Aorta (tissue), 5 donors: ENCODE measurements at places on chromosomes 13 and 19. TPM values are rescaled to one million over a fixed set of nuclear protein-coding genes. Genes with fewer than 3 reads are reported as not detected.

GRCh38 chr13:98598043-98598442 is 21.1 kb upstream of the STK24 start:
- no peak overlapping the region for H3K4me3 ChIP-seq
- H3K27me3 ChIP-seq, result no peaks in the 10 kb centered on the region
- no peaks in the 10 kb centered on the region for H3K4me1 ChIP-seq
- DNase-seq, result no peak
- no peak overlapping the region for H3K27ac ChIP-seq

Gene DAND5
- 0.13 TPM for polyA plus RNA-seq

GRCh38 chr13:79389026-79389425 is 17.0 kb downstream of the RBM26 start:
- no peak for DNase-seq
- H3K4me1 ChIP-seq, result no peaks in the 10 kb centered on the region
- H3K27ac ChIP-seq, result no peak overlapping the region

GRCh38 chr19:10747674-10748073 is 29.8 kb downstream of the DNM2 start:
- H3K27me3 ChIP-seq, result no peaks in the 10 kb centered on the region
- no peak for DNase-seq
- H3K4me3 ChIP-seq, result no peak overlapping the region
- no peak overlapping the region for H3K27ac ChIP-seq
- no peaks in the 10 kb centered on the region for H3K4me1 ChIP-seq
- H3K36me3 ChIP-seq, result no peaks in the 10 kb centered on the region

DNA sequence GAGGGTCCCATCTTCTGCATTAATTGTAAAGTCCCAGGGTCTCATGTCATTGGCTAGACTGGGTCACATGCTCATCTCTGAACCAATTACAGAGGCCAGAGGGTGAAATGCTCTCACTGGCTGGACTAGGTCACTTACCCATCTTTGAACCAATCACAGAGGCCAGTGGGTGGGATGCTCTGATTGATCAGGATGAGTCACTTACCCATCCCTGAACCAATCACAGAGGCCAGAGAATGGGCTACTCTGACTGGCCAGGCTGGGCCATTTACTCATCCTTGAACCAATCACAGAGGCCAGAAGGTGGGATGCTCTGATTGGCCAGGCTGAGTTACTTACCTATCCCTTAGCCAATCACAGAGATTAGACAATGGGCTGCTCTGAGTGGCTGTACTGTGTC is 5.3 kb downstream of the MISP start:
- no peak overlapping the region for H3K27ac ChIP-seq
- H3K27me3 ChIP-seq, result no peaks in the 10 kb centered on the region
- no peaks in the 10 kb centered on the region for H3K36me3 ChIP-seq
- no peak overlapping the region for H3K4me3 ChIP-seq
- no peak for DNase-seq

GRCh38 chr13:36124236-36124822 is 6.9 kb downstream of the DCLK1 start:
- no peaks in the 10 kb centered on the region for H3K36me3 ChIP-seq
- H3K27me3 ChIP-seq, result no peaks in the 10 kb centered on the region
- no peaks in the 10 kb centered on the region for H3K4me1 ChIP-seq
- H3K27ac ChIP-seq, result no peak overlapping the region

DNA sequence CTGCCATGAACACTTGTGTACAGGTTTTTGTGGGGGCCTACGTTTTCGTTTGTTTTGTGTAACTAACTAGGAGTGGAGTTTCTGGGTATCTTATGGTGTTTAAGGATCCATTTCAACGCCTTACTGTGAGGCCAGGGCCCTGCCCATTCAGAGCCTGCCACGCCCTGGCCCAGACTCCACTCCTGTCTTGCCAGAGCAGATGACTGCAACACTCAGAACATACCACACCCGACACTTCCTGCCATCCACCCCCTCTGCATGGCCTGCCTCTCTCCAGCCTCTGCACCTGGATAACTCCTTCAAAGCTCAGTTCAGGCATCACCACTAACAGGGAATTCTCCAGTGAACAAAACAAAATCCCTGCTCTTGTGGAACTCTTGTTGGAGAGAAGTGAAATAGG is 43.2 kb downstream of the RGCC start:
- no peak overlapping the region for H3K27ac ChIP-seq
- H3K27me3 ChIP-seq, result no peaks in the 10 kb centered on the region
- no peak overlapping the region for H3K4me3 ChIP-seq
- H3K36me3 ChIP-seq, result no peaks in the 10 kb centered on the region
- peaks cover 6% of the 10 kb centered on the region for H3K4me1 ChIP-seq

Gene SHISA2
- not detected for polyA plus RNA-seq

DNA sequence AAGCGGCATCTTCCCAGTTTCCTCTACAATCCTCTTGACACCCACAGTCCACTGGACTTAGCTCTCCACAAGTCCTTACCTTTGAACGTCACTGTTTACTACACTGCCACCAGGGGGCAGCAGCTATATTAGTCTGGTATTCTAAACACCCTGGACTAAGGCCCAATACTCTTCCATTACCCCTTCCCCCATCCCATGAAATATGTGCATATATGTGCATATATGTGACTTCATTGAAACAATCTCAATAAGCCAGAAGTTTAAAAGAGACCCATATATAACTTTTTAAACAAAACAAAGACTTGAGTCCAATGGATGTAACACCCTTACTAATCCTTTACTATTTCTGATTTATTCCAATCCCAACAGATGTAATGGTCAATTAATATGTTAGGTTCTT is 15.5 kb downstream of the GGACT start:
- H3K27ac ChIP-seq, result no peak overlapping the region
- DNase-seq, result peak; percentile 72
- no peaks in the 10 kb centered on the region for H3K36me3 ChIP-seq
- no peaks in the 10 kb centered on the region for H3K4me1 ChIP-seq
- H3K27me3 ChIP-seq, result no peaks in the 10 kb centered on the region

GRCh38 chr13:111278743-111279652 is 41.4 kb upstream of the TEX29 start:
- H3K27me3 ChIP-seq, result no peaks in the 10 kb centered on the region
- H3K4me3 ChIP-seq, result no peak overlapping the region
- H3K4me1 ChIP-seq, result peaks cover 3% of the 10 kb centered on the region

DNA sequence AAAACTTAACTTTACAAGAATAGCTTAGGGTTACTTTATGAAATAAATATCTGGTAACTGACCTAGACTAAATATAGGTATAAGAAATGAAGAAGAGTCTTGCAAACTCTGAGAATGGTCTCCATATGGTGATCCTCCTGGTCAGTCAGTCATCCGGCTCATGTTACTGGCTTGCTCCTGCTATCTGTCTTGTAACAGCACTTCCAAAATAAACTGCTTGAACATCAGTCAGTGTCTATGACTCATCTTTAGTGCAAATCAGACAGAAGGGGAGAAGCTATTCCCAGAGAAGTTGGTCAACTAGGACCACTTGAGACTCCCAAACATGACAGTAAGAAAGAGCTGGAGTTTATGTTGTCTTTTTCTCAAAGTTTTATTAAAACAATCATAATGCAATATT is 1550.9 kb downstream of the PCDH9 start:
- H3K27me3 ChIP-seq, result no peaks in the 10 kb centered on the region
- DNase-seq, result no peak

GRCh38 chr19:12785431-12786031 is 5.8 kb upstream of the JUNB start:
- no peaks in the 10 kb centered on the region for H3K36me3 ChIP-seq
- peak; percentile 73 for DNase-seq
- no peaks in the 10 kb centered on the region for H3K4me1 ChIP-seq

GRCh38 chr19:40280608-40281221 is 4.4 kb downstream of the AKT2 start:
- no peaks in the 10 kb centered on the region for H3K27me3 ChIP-seq
- H3K27ac ChIP-seq, result no peak overlapping the region
- H3K4me3 ChIP-seq, result no peak overlapping the region
- DNase-seq, result peak; percentile 63
- no peaks in the 10 kb centered on the region for H3K4me1 ChIP-seq
- no peaks in the 10 kb centered on the region for H3K36me3 ChIP-seq

Gene PSG3
- not detected for polyA plus RNA-seq

DNA sequence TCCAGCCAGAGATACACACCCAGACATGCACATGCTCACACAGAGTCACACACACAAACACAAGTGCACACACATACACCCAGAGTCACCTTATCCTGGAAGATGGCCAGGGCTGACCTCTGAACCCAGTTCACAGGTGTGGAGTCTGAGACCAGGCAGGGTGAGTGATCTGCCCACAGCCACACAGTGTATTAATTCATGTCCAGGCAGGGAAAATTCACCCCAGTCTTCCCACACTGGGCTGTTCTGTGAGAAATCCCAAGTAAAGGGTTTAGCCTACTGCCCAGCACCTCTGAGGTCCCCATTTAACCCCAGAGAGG is 2.0 kb downstream of the POU2F2 start:
- H3K27ac ChIP-seq, result no peak overlapping the region
- no peaks in the 10 kb centered on the region for H3K36me3 ChIP-seq
- no peak for DNase-seq
- H3K4me1 ChIP-seq, result no peaks in the 10 kb centered on the region
- H3K4me3 ChIP-seq, result no peak overlapping the region
- H3K27me3 ChIP-seq, result no peaks in the 10 kb centered on the region

- H3K4me1 ChIP-seq, result no peaks in the 10 kb centered on the region
- DNase-seq, result no peak
- H3K36me3 ChIP-seq, result no peaks in the 10 kb centered on the region
- H3K27me3 ChIP-seq, result no peaks in the 10 kb centered on the region
- no peak overlapping the region for H3K27ac ChIP-seq
Measured at GRCh38 chr13:29281932-29282495, 313.5 kb downstream of the SLC7A1 start.

Gene SLC6A16
- 12.9 TPM for polyA plus RNA-seq

GRCh38 chr13:94537740-94538630 is 58.0 kb downstream of the TGDS start:
- no peak for DNase-seq
- H3K4me3 ChIP-seq, result no peak overlapping the region

DNA sequence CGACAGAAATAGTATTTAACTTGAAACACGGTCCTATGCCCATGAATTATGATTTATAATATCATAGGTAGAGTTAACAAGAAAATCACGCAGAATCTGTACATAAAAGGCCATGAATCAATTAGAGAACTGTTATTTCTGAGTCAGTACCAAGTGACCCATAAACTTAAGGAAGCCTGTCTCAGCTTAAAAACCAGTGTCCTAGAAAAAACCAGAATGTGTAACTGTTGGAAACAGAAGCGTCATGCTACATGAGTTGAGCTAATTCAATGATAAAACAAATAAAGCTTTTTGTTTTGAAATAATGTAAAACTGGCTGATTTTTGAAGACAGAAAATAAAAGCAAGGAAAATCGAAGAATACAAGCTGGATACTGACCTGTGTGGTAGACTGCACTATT is 34.8 kb upstream of the SGCG start:
- no peaks in the 10 kb centered on the region for H3K36me3 ChIP-seq
- H3K4me1 ChIP-seq, result no peaks in the 10 kb centered on the region
- no peaks in the 10 kb centered on the region for H3K27me3 ChIP-seq
- H3K27ac ChIP-seq, result no peak overlapping the region
- H3K4me3 ChIP-seq, result no peak overlapping the region
- no peak for DNase-seq

GRCh38 chr19:13796301-13797057 is 1.2 kb downstream of the ZSWIM4 start:
- H3K27me3 ChIP-seq, result no peaks in the 10 kb centered on the region
- DNase-seq, result peak; percentile 91
- no peaks in the 10 kb centered on the region for H3K36me3 ChIP-seq
- H3K4me3 ChIP-seq, result peak overlapping the region; percentile 61

DNA sequence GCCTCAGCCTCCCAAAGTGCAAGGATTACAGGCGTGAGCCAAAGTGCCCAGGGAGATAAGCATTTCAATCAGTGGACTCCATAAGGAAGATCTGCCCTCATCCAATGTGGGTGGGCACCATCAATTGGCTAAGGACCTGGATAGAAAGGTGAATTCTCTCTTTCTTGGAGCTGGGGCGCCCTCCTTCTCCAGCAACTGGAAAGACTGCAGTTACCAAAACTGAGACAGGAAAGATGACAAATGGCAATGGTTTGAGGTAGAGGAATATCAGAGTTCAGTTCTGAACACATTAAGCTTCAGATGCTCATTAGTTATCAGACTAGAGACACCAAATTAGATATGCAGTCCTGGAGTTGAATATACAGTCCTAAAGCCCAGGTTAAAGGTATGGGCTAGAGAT is 10.5 kb upstream of the ELF1 start:
- no peak overlapping the region for H3K27ac ChIP-seq
- no peaks in the 10 kb centered on the region for H3K27me3 ChIP-seq
- DNase-seq, result no peak
- H3K4me3 ChIP-seq, result no peak overlapping the region
- no peaks in the 10 kb centered on the region for H3K4me1 ChIP-seq

GRCh38 chr13:29931696-29932095 is 81.3 kb upstream of the UBL3 start:
- DNase-seq, result no peak
- no peak overlapping the region for H3K4me3 ChIP-seq
- no peak overlapping the region for H3K27ac ChIP-seq
- H3K4me1 ChIP-seq, result no peaks in the 10 kb centered on the region
- H3K27me3 ChIP-seq, result no peaks in the 10 kb centered on the region

GRCh38 chr19:37977992-37978391 is 71.0 kb downstream of the SIPA1L3 start:
- no peaks in the 10 kb centered on the region for H3K27me3 ChIP-seq
- DNase-seq, result peak; percentile 31
- H3K36me3 ChIP-seq, result no peaks in the 10 kb centered on the region
- no peak overlapping the region for H3K27ac ChIP-seq
- no peak overlapping the region for H3K4me3 ChIP-seq

GRCh38 chr19:15589760-15590451 is 25.1 kb upstream of the CYP4F8 start:
- H3K27ac ChIP-seq, result no peak overlapping the region
- no peaks in the 10 kb centered on the region for H3K36me3 ChIP-seq
- no peaks in the 10 kb centered on the region for H3K4me1 ChIP-seq
- no peak overlapping the region for H3K4me3 ChIP-seq
- no peak for DNase-seq

GRCh38 chr19:57637379-57637778 is 4.4 kb downstream of the ZNF211 start:
- no peaks in the 10 kb centered on the region for H3K4me1 ChIP-seq
- no peak overlapping the region for H3K27ac ChIP-seq
- H3K4me3 ChIP-seq, result no peak overlapping the region
- H3K27me3 ChIP-seq, result no peaks in the 10 kb centered on the region

GRCh38 chr19:49605605-49606004 is 14.6 kb downstream of the PRR12 start:
- no peak for DNase-seq
- H3K36me3 ChIP-seq, result no peaks in the 10 kb centered on the region
- H3K4me1 ChIP-seq, result no peaks in the 10 kb centered on the region

Gene OR7C1
- 0.13 TPM for polyA plus RNA-seq
